Hippocampal formation (tissue), 2 donors: ENCODE measurements at places on chromosomes 4 and X.

GRCh38 chr4:62548108-62548524, 1348.0 kb downstream of the ADGRL3 start:
- no peak for DNase-seq

DNA sequence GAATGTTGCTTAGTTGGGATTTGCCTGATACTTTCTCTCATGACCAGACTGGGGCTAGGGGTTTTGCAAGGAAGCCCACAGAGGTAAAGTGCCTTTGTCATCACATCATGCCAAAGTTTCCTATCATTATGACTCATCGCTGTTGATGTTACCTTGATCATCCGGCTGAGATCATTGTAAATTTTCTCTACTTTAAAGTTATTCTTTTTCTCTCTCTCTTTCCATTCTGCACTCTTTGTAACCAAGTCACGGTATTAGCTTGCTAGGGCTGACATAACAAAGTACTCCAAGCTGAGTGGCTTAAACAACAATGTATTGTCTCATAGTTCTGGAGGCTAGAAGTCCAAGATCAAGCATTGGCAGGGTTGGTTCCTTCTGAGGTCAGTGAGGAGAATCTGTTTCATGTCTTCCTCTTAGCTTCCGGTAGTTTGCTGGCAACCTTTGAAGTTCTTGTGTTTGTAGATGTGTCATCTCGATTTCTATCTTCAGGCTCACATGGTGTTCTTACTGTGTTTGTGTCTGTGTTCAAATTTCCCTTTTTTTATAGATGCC, 113.0 kb downstream of the DTHD1 start:
- no peak for DNase-seq

DNA sequence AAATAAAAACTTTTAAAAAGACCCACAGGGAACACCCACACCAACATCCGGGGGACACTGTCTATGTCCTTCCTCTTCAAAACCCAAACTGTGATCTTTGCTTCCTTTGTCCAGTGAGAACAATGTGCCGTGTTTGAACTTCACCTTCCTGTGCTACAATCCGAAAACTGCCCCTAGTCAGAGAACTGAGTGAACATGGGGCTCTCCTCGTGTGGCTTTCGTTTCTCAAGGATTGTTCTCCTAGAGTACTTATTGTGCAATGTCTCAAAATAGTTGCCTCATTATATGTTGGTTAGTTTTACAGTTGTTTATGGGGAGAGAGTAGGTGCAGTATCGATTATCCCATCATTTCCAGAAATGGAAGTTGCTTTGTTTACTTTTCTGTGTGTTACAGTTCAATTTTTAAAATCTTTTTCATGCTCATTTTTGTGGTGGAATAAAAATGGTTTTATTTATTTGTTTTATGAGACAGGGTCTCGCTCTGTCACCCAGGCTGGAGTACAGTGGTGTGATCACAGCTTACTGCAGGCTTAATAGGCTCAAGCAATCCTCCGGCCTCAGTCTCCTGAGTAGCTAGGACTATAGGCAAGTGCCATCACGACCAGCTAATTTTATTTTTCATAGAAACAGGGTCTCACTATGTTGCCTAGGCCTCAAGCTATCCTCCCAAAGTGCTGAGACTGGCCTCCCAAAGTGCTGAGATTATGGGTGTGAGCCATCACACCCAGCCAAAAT, 29.9 kb downstream of the RBMX start:
- no peak for DNase-seq

- no peak for DNase-seq
Observed at GRCh38 chrX:116317409-116317808, 119.0 kb upstream of the SLC6A14 start.

DNA sequence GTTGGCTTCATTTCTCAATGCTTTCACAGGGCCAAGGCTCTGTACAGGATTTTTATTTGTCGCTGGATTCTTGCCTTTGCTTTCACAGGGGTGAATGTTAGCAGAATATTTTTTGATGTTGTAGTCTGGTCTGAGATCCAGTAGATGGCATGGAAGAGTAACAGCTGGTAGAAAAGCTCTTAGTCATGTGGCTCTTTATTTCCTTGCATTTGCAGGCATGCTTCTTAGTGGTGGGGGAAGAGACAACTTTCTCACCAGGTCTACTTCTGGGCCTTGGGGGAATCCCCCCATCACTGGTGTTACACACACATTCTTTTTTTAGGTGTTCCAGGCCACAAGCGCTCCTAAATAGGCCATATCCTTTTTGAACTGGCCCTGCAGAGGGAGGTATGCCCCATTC, 58.2 kb upstream of the DKK2 start:
- DNase-seq: no peak

DNA sequence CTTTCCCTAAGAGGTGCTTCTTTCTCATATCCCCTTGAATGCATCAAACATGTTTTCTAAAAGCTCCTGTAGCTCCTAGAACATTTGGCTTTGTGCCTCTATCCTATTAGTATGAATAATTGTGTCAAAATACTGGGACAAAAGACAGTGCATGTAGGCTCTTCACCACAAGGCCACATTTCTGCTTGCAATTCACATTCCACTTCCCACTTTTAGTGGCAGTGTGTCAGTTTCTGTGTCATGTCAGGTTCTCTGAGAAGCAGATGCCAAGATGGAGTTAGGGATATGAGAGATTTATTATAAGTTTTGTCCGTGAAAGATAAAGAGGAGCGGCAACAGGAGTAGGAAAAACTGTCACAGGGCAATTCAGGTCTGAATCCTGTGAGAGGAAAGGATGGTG, 61.3 kb upstream of the GPRIN3 start:
- DNase-seq: no peak

DNA sequence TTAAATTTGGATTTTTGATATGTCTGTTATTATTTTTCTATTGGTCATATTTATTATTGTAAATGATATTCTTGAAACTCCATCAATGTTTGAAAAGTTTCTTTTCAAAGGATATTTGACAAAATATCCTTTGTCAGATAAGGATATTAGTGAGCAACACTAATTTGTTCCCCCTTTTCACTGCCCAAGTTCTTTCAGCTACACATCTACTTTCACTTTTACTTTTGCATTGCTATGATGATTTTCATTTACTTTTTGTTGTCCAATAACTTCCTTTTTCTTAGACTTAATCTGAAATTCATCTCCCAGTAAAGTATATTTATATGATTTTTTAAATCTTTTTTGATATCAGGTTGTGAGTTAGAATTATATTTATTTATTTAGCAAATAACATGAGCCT, 542.3 kb upstream of the ADGRL3 start:
- no peak for DNase-seq

GRCh38 chr4:7736436-7737267, 203.0 kb downstream of the AFAP1 start:
- no peak for DNase-seq

- no peak for DNase-seq
Observed at GRCh38 chrX:150768132-150768485, 74.9 kb downstream of the MTMR1 start.

DNA sequence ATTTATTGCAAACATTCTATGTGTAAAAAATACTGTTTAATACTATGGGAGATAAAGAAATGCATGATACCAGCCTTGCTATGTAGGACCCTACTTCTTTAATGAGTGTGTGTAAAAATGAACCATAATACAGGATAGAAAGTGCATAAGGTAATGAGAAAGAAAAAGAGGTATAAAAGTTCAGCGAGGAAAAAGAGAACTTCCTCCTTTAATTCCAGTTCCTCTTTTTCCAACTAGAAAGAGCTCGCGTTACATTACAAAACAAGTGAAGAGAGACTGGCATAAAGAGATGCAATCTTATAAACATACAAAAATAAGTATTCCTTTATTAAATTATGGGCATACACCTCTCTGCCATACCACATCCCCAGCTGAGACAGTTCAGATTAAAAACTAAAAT, 77.4 kb downstream of the ANKRD17 start:
- DNase-seq: no peak

GRCh38 chr4:172762895-172763294, 405.7 kb upstream of the GALNT7 start:
- no peak for DNase-seq

DNA sequence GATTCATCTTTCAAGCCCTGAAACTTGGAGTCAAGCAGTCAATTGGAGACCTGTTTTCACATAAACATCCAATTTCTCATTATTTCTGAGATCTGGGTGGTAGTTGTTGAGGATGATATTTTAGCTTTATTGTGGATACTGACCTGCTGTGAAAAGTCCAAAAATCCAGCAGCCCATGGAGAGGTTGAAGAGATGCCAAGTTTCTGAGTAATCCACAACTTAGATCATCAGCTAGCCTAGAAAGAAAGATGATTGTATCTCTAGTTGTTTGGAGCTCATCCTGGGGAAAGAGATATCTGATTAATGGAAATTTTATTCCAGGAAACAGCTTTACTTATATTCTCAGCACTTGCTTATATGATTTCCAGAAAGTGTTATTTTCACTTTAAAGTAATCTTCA, 48.6 kb upstream of the DCX start:
- no peak for DNase-seq

DNA sequence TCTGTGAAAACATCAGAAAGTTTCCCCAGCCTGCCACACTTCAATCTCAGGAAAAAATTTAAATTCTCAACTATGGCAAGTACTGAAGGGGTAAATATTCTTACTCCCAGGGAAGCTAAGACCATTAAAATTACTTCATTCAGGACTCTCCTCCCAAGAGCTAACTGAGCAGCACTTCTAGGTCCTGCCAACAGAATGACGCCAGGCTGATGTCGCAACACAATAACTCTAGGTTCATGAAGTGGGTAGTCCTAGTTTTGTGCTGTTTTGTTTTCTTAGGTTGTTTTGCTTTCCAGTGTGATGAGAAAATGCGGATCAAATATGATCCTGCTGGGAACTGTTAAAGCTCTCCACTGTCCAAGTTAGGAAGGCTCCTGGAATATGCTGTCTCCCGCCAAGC, 180.0 kb downstream of the NKX6-1 start:
- no peak for DNase-seq

GRCh38 chrX:79462458-79462857, 95.3 kb upstream of the ITM2A start:
- DNase-seq: no peak

GRCh38 chrX:56564921-56565840, 1.8 kb downstream of the UBQLN2 start:
- DNase-seq: no peak
